Umbilical cord (tissue), 2 donors: ENCODE measurements at places on chromosomes 4 and X. TPM values are rescaled to one million over a fixed set of nuclear protein-coding genes. Genes with fewer than 3 reads are reported as not detected.

Gene SLC34A2
- total RNA-seq = not detected

DNA sequence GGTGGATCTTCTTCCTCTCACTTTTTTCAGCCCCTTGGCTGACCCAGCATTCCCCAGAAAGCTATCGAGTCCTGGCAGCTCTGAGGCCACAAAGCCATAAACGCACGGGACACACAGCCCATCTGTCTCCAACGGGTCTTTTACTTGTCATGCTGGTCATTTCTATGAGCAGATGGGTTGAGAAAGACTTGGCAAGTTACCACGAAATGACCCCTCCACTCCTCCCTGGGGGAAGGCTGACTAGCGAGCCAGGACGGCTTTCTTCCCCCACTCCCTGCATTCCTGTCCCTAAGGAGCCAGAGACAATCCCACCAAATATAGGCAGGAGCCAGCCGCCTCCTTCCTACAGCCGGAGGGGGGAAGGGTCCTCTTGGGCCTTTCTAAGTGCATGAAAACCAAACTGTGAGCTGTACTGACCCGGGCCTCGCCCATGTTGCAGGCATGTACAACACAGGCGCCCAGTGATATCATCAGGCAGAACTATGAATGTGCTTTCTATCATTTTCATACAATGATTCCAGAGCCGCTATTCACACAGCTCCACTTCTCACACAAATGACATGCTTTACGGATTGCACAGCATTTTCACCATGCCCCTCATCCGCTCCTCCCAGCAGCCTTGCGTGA is 28.6 kb downstream of the AFAP1 start:
- DNase-seq = peak; percentile 88

- DNase-seq = no peak
Observed at GRCh38 chr4:173924561-173924960, 358.9 kb downstream of the FBXO8 start.

GRCh38 chr4:184364100-184364921 is 110.0 kb downstream of the IRF2 start:
- no peak for DNase-seq

Gene PRR32
- total RNA-seq = 0.48 TPM

- DNase-seq = no peak
Observed at GRCh38 chr4:19368800-19369199, 882.9 kb upstream of the SLIT2 start.

GRCh38 chr4:57018980-57019379 is 40.3 kb downstream of the POLR2B start:
- no peak for DNase-seq

Gene RASGEF1B
- 17.1 TPM for total RNA-seq

DNA sequence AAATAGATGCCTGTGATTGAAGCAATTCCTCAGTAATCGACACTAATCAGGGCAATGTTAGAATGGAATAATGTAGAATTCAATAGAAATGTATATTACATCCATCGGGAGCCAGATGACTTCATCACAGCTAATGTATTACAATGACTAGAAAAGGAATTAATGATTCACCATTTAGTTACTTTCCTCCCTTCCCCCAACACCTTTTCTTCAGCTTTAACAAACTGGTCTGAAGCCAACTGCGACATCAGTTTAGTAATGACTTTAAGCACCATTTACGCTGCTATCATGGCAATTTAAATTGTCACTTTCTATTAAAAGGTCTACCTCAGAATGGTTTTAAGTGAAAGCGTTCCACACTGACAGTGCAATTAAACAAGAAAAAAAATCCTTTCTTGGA is 45.1 kb downstream of the SUPT20HL2 start:
- DNase-seq = no peak

DNA sequence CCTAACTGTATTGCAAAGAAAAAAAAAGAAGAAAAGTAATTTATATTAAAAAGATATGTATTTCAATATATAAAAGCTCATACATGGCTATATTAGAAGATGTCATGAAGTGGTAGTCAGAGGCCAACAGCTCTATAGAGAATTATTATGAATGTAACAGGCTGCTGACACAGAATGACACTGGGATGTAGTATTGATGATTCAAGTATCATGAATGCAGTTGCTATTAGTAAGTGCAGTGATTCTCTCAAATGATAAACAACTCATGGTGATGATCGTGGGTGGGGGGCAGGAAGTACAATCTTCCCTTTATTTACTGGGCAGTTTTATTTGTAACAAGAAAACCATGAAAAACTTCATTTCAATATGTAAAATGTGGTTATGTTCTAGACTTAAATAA is 124.6 kb downstream of the COL4A6 start:
- no peak for DNase-seq

Gene HSFX3
- total RNA-seq = not detected

- DNase-seq = peak; percentile 68
Observed at GRCh38 chrX:2696698-2697215, 5.7 kb downstream of the CD99 start.

DNA sequence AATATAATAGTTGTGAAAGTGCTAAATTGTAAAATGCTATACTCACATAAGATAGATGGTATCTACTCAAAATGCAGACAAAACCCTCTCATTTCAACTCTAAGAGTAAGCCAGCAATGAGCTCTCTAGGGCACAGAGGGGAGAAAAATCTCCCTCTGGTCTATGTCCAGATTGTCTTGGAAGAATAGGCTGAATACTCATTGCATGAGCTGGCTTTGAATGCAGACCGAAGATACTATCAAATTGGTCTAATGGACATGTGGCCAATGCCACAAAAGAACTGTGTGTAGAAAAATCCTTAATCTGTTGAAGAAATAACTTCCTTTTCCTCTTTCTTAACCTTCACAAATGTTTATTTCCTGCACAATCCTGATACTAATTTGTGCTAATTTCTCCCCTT is 3.5 kb downstream of the ZXDA start:
- DNase-seq = no peak

DNA sequence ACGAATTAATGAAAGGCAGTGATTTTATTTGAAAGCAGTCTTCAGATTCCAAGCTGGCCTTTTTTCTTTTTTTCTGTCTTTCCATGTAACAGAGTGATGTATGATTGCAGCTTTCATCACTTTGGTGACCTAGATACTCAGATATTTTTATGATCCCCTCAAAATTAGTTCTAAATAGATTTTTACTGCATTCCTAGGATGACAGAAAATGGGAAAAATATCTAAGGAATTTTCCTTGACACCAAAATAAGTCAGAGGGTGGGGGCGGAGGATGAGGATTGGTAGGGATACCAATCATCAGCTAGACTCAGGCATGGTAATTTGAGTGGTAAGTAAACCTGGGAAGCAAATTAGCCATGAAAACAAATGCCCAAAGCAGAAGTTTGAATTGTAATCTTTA is 11.9 kb upstream of the HMGB2 start:
- DNase-seq = peak; percentile 29

Gene L1CAM
- 18.8 TPM for total RNA-seq

DNA sequence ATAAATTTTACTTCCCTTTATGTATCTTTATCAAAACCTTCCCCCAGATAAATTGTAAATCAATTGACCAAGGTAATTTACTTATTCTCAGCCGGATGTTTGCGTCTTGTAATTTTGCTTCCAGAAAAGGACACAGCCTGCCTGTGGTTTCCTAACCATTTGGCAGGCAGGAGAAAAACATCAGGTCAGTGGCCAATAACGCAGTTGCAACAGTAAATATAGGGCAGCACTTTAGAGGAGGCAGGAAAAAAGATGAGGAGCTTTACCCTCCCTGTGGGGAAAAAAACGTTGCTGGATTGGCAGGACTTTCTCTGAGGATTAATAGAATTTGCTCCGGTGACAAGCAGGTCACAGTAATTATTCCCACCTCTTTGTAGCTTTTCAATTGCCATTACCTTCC is 2618.1 kb downstream of the ARAP2 start:
- DNase-seq = no peak

DNA sequence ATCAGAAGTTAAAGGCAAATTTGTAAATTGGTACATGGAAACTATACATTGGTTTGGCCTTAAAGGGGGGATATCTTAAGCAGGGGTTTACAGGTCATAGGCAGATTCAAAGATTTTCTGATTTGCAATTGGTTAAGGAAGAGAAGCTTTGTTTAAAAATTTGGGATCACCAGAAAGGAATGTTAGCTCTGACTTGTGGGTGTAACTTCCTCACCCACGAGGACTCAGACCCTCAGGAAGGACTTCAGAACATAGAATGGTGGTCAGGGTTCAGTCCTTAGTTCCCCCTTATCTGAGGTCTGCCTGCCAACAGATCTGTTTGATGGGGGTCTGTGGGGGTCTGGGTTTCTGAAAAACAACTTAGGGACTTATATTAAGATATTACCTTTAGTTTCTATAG is 427.4 kb upstream of the DIPK2B start:
- DNase-seq = no peak

Gene MAGEA1
- total RNA-seq = not detected

- DNase-seq = no peak
Observed at GRCh38 chrX:41720125-41720779, 3.7 kb upstream of the GPR82 start.

- DNase-seq = no peak
Observed at GRCh38 chrX:38988301-38988700, 187.0 kb downstream of the MID1IP1 start.

Gene CORIN
- 5.5 TPM for total RNA-seq
